GM23338 (cell line): ENCODE measurements at places on chromosomes 5 and 9.

DNA sequence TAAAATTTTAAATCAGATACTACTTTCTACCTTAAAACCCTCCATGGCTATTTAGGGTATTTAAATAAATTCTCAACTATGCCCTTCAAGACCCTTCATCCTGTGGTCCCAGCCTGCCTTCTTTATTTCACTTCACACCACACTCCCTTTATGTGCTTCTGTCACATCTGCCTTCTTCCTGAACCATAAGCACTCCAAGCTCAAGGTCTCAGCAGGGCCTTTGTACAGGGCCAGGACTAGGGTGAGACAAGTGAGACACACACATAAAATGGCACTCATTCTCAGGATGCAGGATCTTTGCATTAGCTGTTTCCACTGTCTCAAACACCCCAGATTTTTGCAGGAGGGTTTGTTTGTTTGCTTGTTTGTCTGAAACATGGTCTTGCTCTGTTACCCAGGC lies 7.6 kb downstream of the ITK start:
- H3K27ac ChIP-seq, result no peak overlapping the region
- no peaks in the 10 kb centered on the region for H3K36me3 ChIP-seq
- no peak overlapping the region for H3K4me3 ChIP-seq

DNA sequence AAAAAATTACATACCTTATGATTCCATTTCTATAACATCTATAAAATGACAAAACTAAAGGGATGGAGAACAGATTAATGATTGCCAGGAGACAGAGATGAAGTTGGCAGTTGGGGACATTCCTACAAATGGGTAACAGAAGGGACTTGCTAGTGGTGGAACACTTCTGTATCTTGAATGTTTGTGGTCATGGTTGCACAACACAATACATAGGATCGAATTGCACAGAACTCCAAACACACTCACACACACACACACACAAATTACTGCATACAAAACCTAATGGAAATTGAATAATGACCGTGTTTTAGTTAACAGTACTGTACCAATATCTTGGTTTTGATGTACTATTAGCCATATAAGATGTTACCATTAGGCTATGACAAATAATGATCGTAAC lies 330.7 kb upstream of the POU5F2 start:
- H3K27me3 ChIP-seq, result no peaks in the 10 kb centered on the region
- no peak overlapping the region for H3K27ac ChIP-seq
- H3K4me3 ChIP-seq, result no peak overlapping the region
- H3K36me3 ChIP-seq, result no peaks in the 10 kb centered on the region
- no peak for DNase-seq
- H3K4me1 ChIP-seq, result no peaks in the 10 kb centered on the region

DNA sequence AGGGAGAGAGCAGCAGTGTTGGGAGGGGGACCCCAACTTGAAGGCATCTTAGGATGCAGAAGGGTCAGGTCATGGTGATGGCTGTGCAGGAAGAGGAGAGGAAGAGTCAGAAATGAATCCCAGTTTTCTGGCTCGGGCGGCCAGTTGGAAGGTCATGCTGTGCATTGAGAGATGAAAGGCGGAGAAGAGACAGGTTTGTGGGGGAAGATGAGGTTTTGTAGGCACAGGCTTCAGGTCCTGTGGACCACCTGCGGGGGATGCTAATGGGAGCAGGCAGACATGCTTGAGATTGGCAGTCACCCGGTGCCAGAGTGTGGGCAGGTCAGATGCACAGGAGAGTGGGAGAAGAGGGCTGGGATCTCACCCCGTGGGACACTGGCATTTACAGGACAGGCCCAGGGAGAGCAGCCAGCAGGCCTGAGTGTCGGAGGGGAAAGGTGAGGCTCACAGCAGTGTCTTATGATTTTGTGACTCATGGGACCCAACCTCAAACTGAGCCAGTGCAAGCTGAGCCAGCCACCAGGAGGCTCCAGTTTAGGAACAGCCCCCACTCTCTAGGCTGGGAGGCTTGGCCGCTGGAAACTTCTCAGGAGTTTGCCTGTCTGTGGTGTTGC lies 17.5 kb downstream of the STXBP1 start:
- DNase-seq, result peak; percentile 57
- H3K4me3 ChIP-seq, result no peak overlapping the region
- H3K27ac ChIP-seq, result 0 out of 2 replicates have a peak overlapping the region, but pooled peaks have one; percentile 69
- H3K36me3 ChIP-seq, result no peaks in the 10 kb centered on the region
- H3K27me3 ChIP-seq, result no peaks in the 10 kb centered on the region

- no peak overlapping the region for H3K27ac ChIP-seq
- H3K36me3 ChIP-seq, result no peaks in the 10 kb centered on the region
- H3K4me3 ChIP-seq, result no peak overlapping the region
- peak; percentile 74 for DNase-seq
- no peaks in the 10 kb centered on the region for H3K27me3 ChIP-seq
- H3K4me1 ChIP-seq, result peaks cover 8% of the 10 kb centered on the region
These were observed 45.6 kb downstream of the FOXI1 start for GRCh38 chr5:170151097-170151831.

DNA sequence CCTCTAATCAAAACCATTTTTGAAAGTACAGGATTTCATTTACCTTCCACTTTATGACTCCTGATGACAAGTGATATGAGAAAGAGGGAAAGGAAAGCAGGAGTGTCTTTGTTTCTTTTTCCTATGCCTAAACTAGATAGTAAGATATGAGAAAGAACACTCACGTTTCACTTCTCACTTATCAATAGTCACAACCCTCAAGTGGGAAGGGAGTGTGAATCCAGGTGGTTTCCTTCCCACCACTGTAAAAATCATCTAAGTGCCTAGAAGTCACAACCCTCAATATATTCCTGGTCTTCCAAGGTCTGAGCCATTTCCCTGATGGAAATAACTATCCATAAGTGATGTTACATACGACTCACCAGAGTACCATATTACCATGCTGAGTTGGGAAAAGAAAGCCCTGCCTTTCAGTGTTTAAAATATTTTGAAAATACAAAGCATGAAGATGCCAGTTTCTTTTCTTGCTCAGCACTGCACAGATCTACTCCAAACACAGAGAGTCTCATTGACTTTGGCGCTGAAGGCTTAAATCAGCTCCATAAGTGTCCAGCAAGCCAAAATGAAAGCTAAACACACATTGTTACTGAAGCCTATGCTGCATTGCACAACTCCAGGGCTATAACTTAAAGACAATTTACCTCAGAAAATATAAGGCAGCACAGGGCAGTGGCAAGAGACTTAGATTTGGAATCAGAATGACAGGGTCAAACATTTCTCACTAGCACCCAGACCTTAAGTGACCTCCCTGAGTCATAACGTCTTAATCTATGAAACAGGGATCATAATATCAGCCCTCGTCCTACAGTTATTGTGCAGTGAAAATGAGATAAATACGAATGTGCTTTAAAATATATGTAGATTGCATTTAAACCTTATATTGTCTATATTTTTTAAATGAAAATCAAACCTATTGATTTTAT lies 301.2 kb downstream of the KIAA0825 start:
- DNase-seq, result no peak
- no peaks in the 10 kb centered on the region for H3K27me3 ChIP-seq
- no peak overlapping the region for H3K4me3 ChIP-seq
- peaks cover 19% of the 10 kb centered on the region for H3K4me1 ChIP-seq
- no peaks in the 10 kb centered on the region for H3K36me3 ChIP-seq
- H3K27ac ChIP-seq, result no peak overlapping the region

- no peaks in the 10 kb centered on the region for H3K36me3 ChIP-seq
- H3K4me3 ChIP-seq, result no peak overlapping the region
- no peak for DNase-seq
- no peaks in the 10 kb centered on the region for H3K27me3 ChIP-seq
- H3K27ac ChIP-seq, result peak overlapping the region; percentile 12; the same call in 1 of the 2 replicates
These were observed 45.7 kb upstream of the CTXN3 start for GRCh38 chr5:127602896-127603844.
